ENCODE measurements at places on chromosomes 12 and 14.

GRCh38 chr14:92945959-92946846 is 23.3 kb downstream of the CHGA start:
- no peak for DNase-seq

GRCh38 chr12:1324910-1325309 is 269.5 kb downstream of the FBXL14 start:
- DNase-seq, result no peak

DNA sequence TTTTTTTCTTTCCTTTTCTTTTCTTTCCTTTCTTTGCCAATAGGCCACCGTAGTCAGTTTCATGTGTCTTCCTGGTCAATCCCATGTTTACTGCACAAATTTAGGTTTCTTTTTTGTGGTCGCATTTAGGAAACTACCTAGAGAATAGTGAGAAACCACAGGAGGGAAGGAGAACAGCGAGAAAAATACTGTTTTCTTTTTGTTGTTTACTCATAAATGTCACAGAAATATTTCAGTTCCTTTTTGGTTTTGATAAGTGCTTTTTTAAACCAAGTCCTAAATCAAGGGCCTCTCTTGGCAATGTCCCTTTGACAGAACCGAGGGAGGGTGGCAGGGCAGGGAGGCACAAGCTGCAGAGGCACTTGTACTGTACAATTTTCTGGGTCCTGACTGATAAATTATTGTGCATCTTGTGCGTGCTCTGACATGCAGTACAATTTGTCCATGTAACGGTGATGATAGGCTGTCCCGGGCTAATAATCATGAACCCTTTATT is 326.1 kb downstream of the CACNA1C start:
- DNase-seq, result no peak

GRCh38 chr12:108333898-108334699 is 5.0 kb downstream of the CMKLR1 start:
- no peak for DNase-seq

DNA sequence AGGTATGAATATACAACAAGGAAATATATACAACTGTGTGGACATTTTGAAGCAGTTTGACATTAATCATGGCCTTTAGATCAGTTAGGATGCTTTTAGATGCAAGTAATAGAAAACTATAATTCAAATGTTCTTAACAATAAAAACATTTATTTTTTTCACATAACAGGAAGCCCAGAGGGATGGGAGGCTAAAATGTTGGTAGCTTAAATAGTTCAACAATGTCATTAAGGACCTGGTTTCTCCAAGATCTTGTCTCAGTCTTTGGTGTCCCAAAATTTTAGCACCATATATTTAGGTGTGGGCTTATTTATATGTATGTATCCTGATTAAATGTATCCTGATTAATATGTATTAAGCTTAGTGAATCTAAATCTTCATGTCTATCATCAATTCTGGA is 292.4 kb downstream of the NUAK1 start:
- DNase-seq, result no peak

DNA sequence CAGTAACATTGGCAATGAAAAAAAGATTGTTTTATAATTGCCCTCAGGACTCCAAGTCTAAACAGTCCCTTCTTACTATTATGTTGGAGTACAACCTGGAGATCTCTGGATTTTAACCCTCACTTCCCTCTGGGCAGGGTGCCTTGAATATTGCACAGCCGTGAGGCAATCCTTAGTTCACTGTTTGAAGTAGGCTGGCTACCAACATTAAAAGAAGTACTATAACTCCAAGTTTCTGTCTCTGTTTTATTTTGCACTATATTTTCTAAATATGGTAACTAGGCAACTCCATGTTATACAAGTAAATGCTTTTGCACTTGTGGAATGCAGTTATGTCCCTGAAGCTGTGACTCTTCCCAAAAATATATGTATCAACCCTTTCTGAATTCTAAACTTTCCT is 490.7 kb downstream of the EGLN3 start:
- no peak for DNase-seq

DNA sequence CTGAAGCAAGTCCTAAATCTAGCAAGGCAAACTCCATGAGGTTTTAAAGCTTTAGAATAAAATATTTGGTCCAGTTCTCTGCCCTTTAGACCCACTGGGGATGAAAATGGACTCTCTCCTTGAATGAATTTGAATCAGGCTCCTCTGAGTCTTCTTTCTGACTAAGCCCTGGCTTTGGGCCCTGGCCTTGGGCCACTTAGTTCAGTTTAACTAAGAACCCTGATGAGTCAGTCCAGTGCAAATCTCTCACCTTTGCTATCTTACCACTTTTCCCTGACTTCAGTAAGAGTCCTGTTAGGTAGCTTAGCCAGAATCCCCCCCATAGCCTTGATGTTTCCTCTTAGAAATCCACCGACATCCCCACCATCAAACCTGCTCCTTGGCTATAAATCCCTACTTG is 427.5 kb downstream of the SNAPC1 start:
- no peak for DNase-seq

DNA sequence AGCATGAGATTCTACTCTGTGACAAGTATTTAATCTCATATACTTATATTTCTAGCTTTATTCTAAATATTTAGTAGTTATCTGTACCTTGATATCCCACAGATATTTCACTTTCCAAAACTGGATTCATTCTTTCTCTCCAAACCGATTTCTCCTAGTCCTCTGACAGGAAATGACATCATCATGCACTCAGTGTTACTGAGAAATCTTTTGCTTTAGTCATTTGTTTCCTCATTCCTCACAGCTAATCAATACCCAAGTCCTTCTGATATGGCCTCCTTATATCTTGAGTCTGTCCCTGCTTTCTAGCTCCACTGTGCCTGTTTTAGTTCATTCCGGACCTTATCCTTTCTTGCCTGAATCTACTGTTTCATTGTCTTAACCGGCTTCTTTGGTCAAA is 39.4 kb upstream of the E2F7 start:
- no peak for DNase-seq

- no peak for DNase-seq
These were observed 70.9 kb upstream of the PPP4R3A start for GRCh38 chr14:91580876-91581577.

- no peak for DNase-seq
These were observed 110.9 kb upstream of the PWP1 start for GRCh38 chr12:107574691-107575090.

- no peak for DNase-seq
These were observed 9.2 kb upstream of the KRT73 start for GRCh38 chr12:52627395-52628110.

DNA sequence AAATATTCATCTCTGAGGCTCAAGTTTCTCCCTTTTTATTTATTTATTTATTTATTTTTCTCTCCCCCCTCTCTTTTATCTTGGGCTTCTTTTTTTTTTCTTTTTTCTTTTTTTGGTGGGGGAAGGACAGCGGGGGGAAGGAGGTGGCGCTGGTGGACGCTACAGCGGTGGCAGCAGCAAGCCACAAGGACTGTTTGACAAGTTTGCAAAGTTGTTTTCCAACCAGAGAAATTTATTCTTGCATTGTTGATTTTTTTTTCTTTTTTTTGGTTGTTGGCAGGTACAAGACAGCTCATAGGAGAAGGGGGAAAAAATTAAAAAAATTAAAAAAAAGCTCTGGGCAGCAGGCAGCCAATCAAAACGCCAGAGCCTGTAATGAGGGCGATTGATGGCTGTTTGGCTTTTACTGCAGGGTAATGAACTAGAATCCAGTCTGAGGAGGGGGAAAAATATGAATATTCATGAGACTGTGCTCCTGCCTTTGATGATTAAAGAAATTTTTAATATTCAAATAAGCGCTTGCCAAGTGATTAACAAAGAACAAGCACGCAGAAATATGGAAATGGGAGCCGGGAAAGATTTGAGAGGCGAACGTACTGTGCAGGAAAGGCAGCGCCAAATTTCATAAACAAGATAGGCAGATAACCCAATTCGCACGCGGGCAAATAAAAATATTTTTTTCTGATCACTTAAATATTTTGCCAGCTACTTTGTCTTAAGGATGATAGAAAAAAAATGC is 36.2 kb downstream of the BCL11B start:
- no peak for DNase-seq

DNA sequence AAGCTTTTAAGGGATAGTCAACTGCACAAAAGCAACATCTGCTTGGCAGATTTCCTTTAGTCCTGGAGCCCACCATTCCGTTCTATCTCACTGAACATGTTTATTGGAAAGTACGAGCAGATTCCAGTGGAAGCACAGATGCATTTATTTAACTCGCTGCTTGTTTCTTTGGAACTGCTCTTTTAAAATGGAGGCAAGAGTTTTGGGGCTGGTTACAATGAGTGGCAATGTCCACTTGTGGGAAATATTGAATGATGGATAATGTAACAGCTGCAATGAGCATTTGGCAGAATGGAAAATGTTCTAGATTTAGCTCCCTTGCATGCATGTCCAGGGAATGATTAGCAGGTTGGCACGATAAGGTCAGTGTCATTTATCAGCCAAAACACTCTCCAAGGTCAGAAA is 163.0 kb downstream of the ATP23 start:
- DNase-seq, result no peak

GRCh38 chr12:45565590-45565989 is 163.9 kb upstream of the ARID2 start:
- no peak for DNase-seq

DNA sequence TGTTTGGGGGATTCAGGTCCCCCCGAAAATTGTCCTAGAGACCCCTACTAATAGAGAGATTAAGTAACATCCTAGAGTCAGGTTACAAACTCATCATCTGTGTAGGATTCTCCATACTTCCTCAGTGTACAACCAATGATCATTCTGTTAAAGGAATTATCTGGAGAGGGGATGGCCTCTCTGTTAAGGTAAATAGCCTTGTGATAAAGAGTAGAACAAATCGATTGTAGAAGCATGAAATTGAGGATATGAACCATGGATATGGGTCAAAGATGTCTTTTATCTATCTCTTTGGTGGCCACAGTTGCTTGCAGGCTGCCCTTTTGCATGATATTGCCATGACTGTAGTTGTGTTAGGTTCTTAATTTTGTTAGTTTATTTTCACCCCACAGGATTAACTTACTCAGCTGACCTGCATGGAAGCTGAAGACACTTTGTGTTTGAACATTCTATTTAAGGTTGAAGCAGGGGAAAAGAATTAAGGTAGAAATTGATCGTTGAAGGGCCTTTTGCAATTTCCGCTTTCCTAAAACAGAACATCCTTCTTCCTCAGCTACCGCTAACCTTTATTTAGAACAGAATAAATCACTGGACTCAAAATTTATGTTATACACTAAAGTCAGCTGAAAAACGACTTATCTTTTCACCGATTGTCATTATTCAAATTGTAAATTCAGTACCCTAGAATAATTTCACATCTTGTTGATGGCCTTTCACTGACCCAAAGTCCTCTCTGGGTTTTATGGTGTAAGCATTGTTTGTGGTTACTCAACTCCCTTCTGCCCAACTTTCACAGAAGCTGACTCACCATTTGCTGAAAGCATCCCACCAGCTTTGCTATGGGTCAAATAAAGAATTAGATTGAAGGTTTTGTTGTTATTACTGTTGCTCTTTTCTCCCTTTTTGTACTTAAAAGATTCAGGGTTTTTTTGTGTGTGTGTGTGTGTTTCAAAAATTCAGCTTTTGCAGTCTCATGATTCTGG is 52.3 kb downstream of the IRAK3 start:
- DNase-seq, result no peak

- DNase-seq, result no peak
These were observed 101.0 kb downstream of the SCN8A start for GRCh38 chr12:51692016-51692415.

- DNase-seq, result peak; percentile 59
These were observed 58.6 kb downstream of the TSPAN9 start for GRCh38 chr12:3135522-3136461.

- no peak for DNase-seq
These were observed 3.7 kb downstream of the NFKBIA start for GRCh38 chr14:35400648-35401421.

DNA sequence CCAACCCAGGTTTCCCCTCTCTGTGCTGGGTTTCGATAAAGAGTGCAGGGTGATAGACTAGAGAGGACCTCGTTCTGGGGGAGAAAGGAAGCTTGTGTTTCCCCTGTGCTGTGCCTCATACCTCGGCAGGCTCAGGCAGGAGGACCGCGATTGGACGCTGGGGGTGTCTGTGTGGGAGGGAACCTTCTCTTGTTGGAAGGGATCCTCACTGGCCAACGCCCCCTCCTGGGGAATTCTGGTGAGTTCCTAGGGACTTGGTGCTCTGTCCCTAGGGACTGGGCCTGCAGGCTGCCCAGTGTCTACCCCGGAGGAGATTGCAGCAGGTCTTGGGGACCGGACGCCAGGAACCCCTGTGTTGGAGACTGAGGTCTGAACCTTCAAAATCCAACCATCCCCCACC is 157.4 kb upstream of the PRMT8 start:
- DNase-seq, result no peak

DNA sequence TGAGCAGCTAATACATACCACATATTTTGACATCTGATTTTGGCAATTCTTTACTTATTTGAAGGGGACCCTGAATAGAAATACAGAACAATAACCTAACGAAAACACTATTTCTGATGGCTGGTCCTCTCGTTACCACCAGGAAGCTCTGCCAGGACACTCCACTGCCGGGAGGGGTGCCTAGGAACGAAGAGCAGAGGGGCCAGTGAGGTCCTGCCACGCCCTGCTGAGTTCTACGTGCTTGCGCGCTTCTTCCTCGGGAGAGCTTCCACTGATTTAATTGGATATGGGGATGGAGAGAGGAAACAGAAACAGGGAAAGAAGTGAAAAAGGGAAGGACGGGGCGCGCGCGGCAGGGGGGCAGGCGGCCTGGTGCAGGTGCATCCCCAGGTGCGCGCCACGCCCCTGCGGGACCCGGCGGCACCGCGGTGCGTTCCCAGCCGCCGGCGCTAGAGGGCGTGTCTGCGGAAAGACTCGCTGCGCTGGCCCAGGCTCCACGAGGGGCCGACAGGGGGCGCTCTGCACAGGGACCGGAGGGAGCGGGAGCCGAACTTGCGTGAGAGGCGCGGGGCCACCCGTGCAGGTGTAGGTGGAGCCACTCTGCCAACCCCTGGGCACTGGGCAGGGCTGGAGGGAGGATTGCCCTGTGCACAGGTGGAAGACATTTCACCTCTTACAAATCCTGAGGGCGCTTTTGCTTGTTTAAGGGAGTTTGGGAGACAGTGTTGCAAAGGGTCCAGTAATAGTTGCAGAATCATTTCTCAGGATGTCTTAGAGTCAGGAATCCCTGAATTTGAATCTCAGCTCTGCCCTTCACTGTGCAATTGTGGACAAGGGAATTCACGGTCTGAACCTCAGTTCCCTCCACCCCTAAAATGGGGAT is 986.3 kb upstream of the TMEM132C start:
- DNase-seq, result no peak

- no peak for DNase-seq
These were observed 35.9 kb upstream of the PYGL start for GRCh38 chr14:50979941-50980850.

GRCh38 chr12:54521293-54522060 is 23.9 kb downstream of the NCKAP1L start:
- DNase-seq, result no peak

Data from T1000 (cell line).